ENCODE measurements at places on chromosomes 6 and 20. TPM values are rescaled to one million over a fixed set of nuclear protein-coding genes. Genes with fewer than 3 reads are reported as not detected.

HEY2 gene
- total RNA-seq: 0.36 TPM

OR11A1 gene
- total RNA-seq: not detected

FNDC11 gene
- total RNA-seq: 1.7 TPM

NDUFAF5 gene
- total RNA-seq: 21.4 TPM

PTGIS gene
- not detected for total RNA-seq

EBF4 gene
- total RNA-seq: 2.5 TPM

PNLDC1 gene
- not detected for total RNA-seq

- no peak for DNase-seq
Observed at GRCh38 chr20:3687655-3688054, 5.8 kb upstream of the ADAM33 start.

- DNase-seq: no peak
Observed at GRCh38 chr20:55561259-55561658, 444.1 kb downstream of the CBLN4 start.

GRCh38 chr6:52162940-52163908 is 23.0 kb upstream of the IL17A start:
- no peak for DNase-seq

DNA sequence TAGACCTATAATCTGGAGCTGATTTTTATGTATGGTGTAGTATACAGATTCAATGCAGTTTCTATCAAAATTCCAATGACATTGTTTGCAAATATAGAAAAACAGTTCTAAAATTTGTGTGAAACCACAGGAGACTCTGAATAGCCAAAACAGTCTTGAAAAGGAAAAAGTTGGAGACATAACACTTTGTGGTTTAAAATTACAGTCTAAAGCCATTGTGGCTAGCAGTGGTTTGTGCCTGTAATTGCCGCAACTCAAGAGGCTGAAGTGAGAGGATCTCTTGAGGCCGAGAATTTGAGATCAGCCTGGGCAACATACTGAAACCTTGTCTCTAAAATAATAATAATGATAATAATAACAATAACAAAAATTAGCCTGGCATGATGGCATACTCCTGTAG is 213.7 kb downstream of the CDKAL1 start:
- DNase-seq: no peak

DNA sequence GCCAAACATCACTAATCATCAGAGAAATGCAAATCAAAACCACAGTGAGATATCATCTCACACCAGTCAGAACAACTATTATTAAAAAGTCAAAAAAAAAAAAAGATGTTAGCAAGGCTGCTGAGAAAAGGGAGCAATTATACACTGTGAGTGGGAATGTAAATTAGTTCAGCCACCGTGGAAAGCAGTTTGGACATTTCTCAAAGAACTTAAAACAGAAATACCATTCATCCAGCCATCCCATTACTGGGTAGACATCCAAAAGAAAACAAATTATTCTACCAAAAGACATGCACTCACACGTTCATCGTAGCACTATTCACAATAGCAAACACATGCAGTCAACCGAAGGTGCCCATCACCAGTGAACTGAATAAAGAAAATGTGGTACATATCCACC is 213.9 kb downstream of the TTLL2 start:
- no peak for DNase-seq

DNA sequence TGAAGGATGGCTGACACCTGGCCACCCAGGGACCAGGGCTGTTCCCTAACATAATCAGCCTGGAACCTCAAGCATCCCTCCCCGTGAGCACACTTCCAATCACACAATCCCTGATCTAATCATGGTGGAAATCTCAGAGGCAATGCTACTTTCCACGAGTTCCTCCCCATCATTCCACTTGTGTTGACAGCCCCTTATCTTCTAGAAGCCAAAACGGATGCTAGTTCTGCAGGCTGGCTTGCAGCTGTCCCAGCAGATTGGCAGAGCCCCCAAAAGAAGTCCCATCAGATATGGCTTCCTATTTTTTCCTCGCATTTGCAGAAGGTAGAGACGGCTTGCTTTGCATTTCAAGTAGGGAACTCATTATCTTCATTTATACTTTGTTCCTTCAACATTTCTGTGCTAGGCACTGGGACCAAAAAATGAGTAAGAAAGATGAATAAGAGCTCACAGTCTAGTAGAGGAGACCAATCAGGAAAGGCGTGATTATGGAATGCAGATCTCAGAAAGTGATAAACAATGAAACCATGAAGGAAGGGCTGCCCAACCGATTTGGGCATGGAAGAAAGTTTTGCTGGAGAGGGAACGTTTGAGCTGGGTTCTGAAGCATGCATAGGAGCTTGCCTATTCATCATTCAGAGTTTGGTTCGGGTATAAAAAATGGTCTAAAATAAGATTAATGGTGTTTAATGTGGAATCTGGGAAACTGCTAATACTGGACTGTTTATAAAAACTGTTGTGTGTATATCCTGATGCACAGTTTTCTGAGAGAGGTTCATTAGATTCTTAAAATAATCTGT is 44.6 kb upstream of the TBC1D7 start:
- DNase-seq: no peak

DNA sequence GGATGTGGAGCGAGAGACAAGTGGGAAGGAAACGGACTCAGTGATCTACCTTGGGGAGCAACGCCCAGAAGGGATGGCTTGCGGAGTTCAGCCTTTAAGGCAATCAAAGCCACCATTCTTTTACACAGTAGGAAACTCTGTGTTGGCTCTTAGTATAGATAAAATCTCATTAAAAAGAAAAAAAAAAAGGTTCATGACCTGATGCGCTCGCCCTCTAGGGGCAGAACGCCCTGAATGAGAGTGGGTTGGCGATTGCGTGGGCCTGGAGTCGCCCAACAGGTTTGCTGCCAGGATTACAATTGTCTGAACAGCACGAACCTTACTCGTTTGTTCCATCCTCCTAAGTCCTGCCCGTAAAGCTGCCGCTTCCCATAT is 1.2 kb downstream of the TPD52L1 start:
- DNase-seq: peak; percentile 42

DNA sequence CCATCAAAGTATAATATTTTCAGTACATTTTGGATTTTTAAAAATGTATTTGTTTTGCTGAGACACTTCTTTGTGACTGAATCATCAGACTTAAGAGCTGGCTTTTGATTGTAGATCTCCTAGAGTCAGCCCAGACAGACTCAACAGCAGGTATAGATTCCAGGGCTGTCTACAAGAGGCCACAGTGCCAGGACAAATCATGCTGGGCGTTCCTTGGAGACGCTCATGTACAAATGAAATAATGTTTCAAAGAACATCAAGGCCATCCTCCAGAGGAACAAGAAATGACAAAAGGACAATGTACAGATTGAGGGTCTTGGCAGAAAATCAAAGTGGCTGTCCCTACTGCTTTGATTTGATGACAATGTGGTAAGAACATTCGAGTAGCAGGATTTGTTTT is 369.3 kb downstream of the GRIK2 start:
- DNase-seq: no peak

DNA sequence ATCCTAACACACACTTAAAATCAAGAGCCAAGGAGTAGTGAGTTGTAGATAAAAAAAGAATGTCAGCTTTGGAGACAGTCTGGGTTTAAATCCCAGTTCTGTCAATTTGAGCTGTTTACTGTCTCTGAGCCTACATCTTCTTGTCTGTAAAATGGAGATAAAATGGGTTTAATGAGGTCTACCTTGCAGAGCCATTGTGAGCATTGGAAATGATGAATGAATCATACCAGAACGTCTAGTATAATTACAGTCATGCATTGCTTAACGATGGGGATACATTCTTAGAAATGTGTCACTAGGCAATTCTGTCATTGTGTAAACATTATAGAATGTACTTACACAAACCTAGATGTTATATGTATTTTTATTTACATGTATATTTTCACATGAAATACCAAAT is 17.6 kb upstream of the SGK2 start:
- DNase-seq: no peak

GRCh38 chr6:62614442-62614841 is 328.4 kb upstream of the KHDRBS2 start:
- DNase-seq: no peak

DNA sequence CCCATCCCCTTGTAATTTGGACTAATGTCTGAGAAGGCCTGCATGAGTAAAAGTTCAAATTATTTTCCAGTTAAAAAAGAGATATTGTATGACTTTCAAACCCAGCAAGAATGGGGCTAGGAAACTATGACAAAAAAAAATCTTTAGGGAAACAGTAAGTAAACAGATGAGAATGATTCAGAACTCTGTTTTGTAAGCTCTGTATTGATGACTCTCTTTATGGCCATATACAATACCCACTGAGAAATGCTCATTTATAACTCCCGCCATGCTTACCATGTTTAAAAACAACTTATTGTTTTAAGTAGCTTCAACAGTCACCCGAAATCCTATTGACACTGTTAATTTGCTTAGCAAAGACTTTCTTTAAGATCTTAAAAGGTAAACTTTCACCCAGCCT is 17.2 kb upstream of the PCK1 start:
- no peak for DNase-seq

DNA sequence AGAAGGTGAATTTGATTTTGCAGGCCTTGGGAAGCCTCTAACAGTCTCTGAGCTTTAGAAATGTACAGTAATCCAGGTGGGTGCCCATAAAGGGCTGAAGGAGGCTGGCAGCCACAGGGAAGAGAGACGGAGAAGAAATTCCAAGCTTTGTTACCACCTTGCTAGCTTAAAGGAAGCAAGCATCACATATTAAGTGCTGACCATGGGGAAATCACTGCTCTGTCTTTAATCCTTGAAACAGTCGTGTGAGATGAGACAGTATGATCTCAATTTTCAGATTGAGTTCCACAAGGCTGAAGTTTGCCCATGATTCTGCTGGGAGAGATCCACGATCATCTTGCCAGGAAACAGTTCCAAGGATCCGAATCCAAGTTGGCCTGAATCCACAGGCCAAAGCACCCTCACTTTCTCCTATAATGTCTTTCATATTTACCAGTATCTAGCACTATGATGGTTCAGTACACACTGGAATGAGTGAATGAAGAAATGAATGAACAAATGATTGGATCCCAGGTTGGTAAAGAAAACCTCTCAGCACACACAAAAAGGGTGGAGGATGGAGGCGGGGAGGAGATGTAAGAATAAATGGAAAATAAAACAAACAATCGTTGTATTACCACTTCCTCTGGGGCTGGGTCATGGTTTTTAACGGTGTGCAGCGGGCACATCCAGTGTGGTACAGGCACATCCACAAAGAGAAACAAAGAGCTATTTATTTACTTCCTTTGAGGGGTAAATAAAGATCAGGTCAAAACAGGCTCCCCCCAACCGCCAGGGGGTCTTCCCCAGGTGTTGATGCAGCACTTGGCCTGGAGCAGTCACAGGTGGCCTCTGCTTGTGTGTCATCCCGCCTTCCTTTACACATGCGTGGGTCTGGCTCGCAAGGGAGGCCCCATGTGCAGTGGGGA is 28.2 kb upstream of the TAF8 start:
- no peak for DNase-seq

- DNase-seq: no peak
Observed at GRCh38 chr20:60036746-60037499, 78.7 kb downstream of the CDH26 start.

GRCh38 chr20:42901689-42902440 is 287.8 kb downstream of the PTPRT start:
- DNase-seq: no peak

DNA sequence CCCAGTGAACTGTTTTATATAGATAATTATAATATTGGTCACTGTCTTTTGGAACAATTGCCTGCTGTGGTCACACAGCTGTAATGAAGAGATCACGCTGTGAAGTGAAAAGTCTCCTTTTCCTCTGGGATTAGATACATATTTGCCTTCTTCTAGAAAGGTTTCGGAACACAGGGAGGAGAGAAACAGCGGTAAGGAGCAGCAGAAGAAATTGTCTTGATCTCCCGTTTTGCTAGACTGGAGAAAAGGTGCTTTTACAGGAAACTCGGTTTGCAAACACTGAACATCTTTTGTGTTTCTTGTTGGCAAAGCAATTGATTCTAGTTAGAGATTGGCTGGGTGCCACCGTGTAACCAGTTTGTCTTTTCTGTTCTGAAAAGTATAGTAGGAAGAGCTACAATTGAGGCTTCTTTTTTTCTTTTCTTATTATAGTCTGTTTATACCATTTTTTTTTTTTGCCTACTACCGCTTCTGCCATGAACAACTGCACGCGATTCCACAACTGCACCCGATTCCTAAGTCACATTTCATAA is 404.1 kb upstream of the ID4 start:
- no peak for DNase-seq

DNA sequence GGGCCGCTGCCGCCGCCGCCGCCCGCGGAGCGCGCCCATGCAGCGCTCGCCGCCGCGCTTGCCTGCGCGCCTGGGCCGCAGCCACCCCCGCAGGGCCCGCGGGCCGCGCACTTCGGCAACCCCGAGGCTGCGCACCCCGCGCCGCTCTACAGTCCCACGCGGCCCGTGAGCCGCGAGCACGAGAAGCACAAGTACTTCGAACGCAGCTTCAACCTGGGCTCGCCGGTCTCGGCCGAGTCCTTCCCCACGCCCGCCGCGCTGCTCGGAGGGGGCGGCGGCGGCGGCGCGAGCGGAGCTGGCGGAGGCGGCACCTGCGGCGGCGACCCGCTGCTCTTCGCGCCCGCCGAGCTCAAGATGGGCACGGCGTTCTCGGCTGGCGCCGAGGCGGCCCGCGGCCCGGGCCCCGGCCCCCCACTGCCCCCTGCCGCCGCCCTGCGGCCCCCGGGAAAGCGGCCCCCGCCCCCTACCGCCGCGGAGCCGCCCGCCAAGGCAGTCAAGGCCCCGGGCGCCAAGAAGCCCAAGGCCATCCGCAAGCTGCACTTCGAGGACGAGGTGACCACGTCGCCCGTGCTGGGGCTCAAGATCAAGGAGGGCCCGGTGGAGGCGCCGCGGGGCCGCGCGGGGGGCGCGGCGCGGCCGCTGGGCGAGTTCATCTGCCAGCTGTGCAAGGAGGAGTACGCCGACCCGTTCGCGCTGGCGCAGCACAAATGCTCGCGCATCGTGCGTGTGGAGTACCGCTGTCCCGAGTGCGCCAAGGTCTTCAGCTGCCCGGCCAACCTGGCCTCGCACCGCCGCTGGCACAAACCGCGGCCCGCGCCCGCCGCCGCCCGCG is 730 bp downstream of the INSM1 start:
- DNase-seq: no peak

GRCh38 chr20:39282619-39283092 is 320.5 kb downstream of the DHX35 start:
- no peak for DNase-seq

DNA sequence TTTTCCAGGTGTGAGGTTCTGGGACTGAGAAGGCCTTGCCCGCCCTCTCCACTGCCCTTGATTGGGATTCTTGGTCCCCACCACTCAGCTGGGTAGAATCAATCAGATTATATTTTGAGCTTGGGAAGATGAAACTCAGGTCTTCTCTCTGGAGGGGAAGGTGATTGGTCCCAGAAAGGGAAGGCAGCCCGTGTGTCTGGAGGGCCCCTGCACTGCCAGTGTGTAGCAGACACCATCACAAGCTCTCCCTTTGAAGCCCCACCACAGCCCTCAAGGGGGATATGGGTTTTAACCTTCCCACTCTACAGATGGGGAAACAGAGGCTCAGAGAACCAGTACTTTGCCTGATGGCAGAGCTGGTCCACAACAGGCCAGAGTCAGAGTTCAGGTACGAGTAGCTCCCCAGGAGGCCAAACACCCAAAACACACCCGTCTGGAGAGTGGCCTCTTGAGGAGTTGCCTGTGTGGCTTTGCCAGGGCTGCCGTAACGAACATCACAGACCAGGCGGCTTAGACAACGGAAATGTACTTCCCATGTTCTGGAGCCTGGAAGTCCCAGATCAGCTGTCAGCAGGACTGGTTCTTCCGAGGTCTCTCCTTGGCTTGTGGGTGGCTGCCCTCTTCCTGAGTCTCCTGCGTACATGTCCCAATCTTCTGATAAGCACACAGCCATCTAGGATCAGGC is 205.6 kb downstream of the SYNDIG1 start:
- no peak for DNase-seq

GRCh38 chr6:134079406-134079921 is 27.0 kb upstream of the SLC2A12 start:
- DNase-seq: no peak
